H9 (cell line): ENCODE measurements at places on chromosomes 12 and 14.

- no peak overlapping the region for H3K4me3 ChIP-seq
- H3K27me3 ChIP-seq, result no peaks in the 10 kb centered on the region
- no peak for DNase-seq
- H3K36me3 ChIP-seq, result no peaks in the 10 kb centered on the region; the same call in 2 of the 3 replicates
- no peak overlapping the region for H3K27ac ChIP-seq
- no peaks in the 10 kb centered on the region for H3K4me1 ChIP-seq
These were observed 18.3 kb downstream of the TTC7B start for GRCh38 chr14:90797919-90798318.

- DNase-seq, result no peak
- H3K27me3 ChIP-seq, result no peaks in the 10 kb centered on the region
- no peak overlapping the region for H3K4me3 ChIP-seq
- H3K36me3 ChIP-seq, result no peaks in the 10 kb centered on the region
- H3K27ac ChIP-seq, result no peak overlapping the region
These were observed 179.2 kb upstream of the DCN start for GRCh38 chr12:91361864-91362263.

- no peak overlapping the region for H3K4me3 ChIP-seq
- no peak for DNase-seq
- peaks cover 5% of the 10 kb centered on the region; the same call in 2 of the 3 replicates for H3K36me3 ChIP-seq
- H3K27ac ChIP-seq, result no peak overlapping the region
- H3K27me3 ChIP-seq, result no peaks in the 10 kb centered on the region
These were observed 8.8 kb downstream of the EIF2B2 start for GRCh38 chr14:75011356-75011994.

GRCh38 chr14:22379727-22380126 lies 209.3 kb downstream of the DAD1 start:
- no peaks in the 10 kb centered on the region; the same call in 1 of the 2 replicates for H3K4me1 ChIP-seq
- no peak overlapping the region for H3K27ac ChIP-seq
- no peaks in the 10 kb centered on the region for H3K36me3 ChIP-seq
- no peaks in the 10 kb centered on the region for H3K27me3 ChIP-seq
- DNase-seq, result no peak

DNA sequence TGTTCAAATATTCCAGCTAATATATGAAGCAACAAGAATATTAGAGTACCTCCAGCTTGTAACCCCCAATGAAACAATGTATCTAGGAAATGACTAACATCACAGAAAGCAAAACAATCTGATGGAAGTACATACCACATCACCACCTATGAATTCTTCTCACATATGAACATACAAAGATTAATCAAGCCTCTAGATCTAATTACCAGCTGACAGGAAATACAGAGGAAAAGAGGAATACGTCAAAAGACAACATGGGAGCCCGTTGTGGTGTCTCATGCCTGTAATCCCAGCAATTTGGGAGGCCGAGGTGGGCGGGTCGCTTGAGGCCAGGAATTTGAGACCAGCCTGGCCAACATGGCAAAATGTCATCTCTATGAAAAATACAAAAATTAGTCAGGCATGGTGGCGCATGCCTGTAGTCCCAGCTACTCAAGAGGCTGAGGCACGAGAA lies 7.5 kb downstream of the NEDD8 start:
- peaks cover 7% of the 10 kb centered on the region; the same call in 2 of the 3 replicates for H3K36me3 ChIP-seq
- no peaks in the 10 kb centered on the region for H3K4me1 ChIP-seq
- DNase-seq, result no peak
- H3K4me3 ChIP-seq, result no peak overlapping the region
- H3K27me3 ChIP-seq, result no peaks in the 10 kb centered on the region

- DNase-seq, result no peak
- no peak overlapping the region for H3K4me3 ChIP-seq
- H3K4me1 ChIP-seq, result no peaks in the 10 kb centered on the region
- H3K27me3 ChIP-seq, result no peaks in the 10 kb centered on the region
- no peak overlapping the region for H3K27ac ChIP-seq
These were observed 33.4 kb upstream of the DCN start for GRCh38 chr12:91215940-91216454.

DNA sequence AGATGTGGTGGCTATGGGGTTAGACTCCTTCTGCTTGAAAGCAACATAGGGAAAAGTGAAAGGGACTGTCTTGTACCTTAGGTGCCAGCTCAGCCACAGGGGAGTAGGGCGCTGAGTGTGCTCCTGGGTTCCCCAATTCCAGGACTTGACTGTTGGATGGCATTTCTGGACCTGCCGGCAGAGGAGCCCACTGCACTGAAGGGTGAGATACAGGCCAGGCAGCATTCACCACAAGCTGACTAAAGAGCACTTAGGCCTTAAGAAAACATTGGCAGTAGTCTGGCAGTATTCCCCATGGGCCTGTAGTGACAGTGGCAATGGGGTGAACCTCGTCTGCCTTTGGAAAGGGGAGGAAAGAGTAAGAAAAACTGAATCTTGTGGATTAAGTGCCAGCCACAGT lies 67.1 kb upstream of the TMTC2 start:
- H3K36me3 ChIP-seq, result peaks cover 2% of the 10 kb centered on the region; the same call in 1 of the 3 replicates
- H3K27me3 ChIP-seq, result no peaks in the 10 kb centered on the region
- H3K4me3 ChIP-seq, result no peak overlapping the region
- H3K4me1 ChIP-seq, result no peaks in the 10 kb centered on the region
- no peak for DNase-seq

GRCh38 chr12:12398026-12398859 lies 41.4 kb downstream of the BORCS5 start:
- H3K27ac ChIP-seq, result no peak overlapping the region
- no peaks in the 10 kb centered on the region for H3K27me3 ChIP-seq
- no peak for DNase-seq
- H3K4me1 ChIP-seq, result peaks cover 8% of the 10 kb centered on the region; the same call in 1 of the 2 replicates
- peaks cover 4% of the 10 kb centered on the region; the same call in 1 of the 2 replicates for H3K36me3 ChIP-seq

GRCh38 chr14:92514844-92515514 lies 1.4 kb downstream of the RIN3 start:
- H3K4me1 ChIP-seq, result no peaks in the 10 kb centered on the region
- H3K4me3 ChIP-seq, result peak overlapping the region; percentile 68
- H3K27me3 ChIP-seq, result peaks cover 3% of the 10 kb centered on the region; the same call in 1 of the 2 replicates

DNA sequence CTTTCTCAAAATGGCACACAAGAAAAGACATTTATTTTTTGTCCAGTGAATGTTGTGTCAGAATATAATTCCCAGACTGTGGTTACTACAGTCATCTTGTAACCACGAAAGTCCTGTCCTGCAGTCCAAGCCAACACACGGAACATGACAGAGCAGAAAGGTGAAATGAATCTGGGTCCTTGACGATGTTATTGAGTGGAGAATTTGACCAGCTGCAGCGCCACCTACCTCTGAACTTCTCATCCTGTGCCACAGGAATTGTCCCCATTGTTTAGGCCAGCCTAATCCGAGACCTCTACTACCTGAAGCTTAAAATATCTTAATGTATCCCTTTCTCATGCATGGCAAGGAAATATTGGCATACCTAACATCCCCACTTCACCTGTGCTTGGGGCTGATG lies 64.1 kb upstream of the OTX2 start:
- peak; percentile 68 for DNase-seq
- no peaks in the 10 kb centered on the region; the same call in 1 of the 2 replicates for H3K27me3 ChIP-seq
- H3K27ac ChIP-seq, result no peak overlapping the region
- H3K4me1 ChIP-seq, result no peaks in the 10 kb centered on the region
- no peaks in the 10 kb centered on the region for H3K36me3 ChIP-seq

- H3K27ac ChIP-seq, result no peak overlapping the region
- no peaks in the 10 kb centered on the region for H3K36me3 ChIP-seq
- H3K4me3 ChIP-seq, result no peak overlapping the region
- DNase-seq, result no peak
These were observed 19.4 kb upstream of the P2RX4 start for GRCh38 chr12:121190523-121191031.

GRCh38 chr12:20547816-20548575 lies 147.1 kb upstream of the SLCO1C1 start:
- DNase-seq, result no peak
- peaks cover 5% of the 10 kb centered on the region for H3K36me3 ChIP-seq
- H3K4me3 ChIP-seq, result no peak overlapping the region
- H3K4me1 ChIP-seq, result no peaks in the 10 kb centered on the region
- H3K27ac ChIP-seq, result no peak overlapping the region
- H3K27me3 ChIP-seq, result no peaks in the 10 kb centered on the region

- H3K36me3 ChIP-seq, result 0 out of 2 replicates have a peak, but pooled peaks cover under 1% of the 10 kb centered on the region
- no peaks in the 10 kb centered on the region for H3K27me3 ChIP-seq
- no peak overlapping the region for H3K4me3 ChIP-seq
- DNase-seq, result no peak
- no peaks in the 10 kb centered on the region for H3K4me1 ChIP-seq
These were observed 216.5 kb downstream of the SLC38A4 start for GRCh38 chr12:46609273-46609623.
